Glutamatergic neuron (in vitro differentiated cells): ENCODE measurements at places on chromosomes 7 and 10. TPM values are rescaled to one million over a fixed set of nuclear protein-coding genes. Genes with fewer than 3 reads are reported as not detected.
A peak's percentile ranks its signal among the peaks of the same experiment; 100 is the strongest.

DNA sequence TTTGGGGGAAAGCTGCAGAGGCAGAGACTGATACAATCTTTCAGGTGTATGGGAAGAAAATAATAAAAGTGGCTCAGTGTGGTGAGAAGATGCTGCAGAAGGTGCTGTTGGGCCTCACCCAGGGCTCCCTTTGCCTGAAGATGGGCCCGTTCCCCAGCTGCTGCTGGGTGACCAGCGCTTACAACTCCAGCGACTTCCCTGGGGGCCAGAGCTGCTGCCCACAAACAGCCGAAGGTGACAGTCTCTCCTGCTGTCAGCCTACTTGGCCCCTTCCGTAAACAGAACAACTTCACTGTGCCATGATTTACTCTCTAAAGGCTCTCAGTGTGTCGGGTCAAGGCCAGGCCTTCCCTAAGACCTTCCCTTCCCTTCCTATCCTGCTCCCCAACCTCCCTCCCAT lies 93.6 kb upstream of the PCBD1 start:
- DNase-seq = no peak

- DNase-seq = peak; percentile 91
These were observed 137.9 kb upstream of the MKI67 start for GRCh38 chr10:128263891-128264688.

- DNase-seq = no peak
These were observed 201.5 kb downstream of the GRID1 start for GRCh38 chr10:86164960-86165630.

DNA sequence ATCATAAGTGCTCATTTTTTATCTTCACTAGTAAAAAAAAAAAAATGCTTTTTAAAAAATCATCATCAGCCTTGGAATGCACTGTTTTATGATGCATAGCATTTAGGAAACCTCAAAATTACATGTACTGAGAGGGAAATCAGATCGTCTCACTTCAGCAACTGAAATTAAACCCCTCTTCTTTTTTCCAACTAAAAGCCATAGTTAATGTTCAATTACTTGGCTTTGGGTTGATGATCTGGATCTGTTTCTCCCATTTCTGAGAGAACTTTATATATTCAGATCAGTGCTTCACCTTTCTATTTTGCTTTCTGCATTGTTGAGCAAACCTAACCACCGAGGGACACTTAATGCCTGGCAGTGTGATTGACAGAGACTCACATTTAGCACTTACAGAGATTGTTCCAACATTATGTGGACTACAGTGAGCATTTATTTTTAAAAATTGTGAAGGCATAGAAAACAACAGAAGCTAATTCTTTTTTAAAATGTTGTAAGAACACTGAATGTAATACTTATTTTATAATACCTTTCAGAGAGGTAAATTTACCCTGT lies 678.4 kb downstream of the PHTF2 start:
- DNase-seq = no peak

ACBD7 gene
- total RNA-seq = 1.5 TPM

TAS2R41 gene
- not detected for total RNA-seq
